ENCODE measurements at places on chromosomes 1 and 21.

GRCh38 chr1:156884560-156885184, 8.8 kb upstream of the PEAR1 start:
- DNase-seq: no peak

- no peak for DNase-seq
Measured at GRCh38 chr1:27528818-27529703, 39.1 kb upstream of the WASF2 start.

GRCh38 chr1:70553567-70553956, 142.5 kb downstream of the CTH start:
- no peak for DNase-seq

DNA sequence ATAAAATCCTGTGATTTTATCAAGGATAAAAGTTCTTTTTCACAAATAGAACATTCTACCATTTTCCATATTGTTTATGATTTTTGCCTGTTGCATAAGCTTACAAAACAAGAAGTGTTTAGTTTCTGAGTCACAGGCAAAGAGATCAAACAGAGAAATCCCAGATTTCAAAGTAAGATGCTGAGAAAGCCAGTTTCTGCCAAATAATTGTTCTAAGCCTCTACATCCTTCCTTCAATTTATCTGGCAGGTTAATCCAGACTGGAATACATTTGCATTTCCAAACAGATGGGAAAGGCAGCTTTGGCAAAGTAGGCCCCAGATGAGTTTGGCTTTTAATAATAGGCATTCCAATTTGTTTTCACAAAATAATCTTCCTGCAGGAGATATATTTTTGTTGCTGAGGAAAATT, 2.5 kb downstream of the SLC1A7 start:
- no peak for DNase-seq

DNA sequence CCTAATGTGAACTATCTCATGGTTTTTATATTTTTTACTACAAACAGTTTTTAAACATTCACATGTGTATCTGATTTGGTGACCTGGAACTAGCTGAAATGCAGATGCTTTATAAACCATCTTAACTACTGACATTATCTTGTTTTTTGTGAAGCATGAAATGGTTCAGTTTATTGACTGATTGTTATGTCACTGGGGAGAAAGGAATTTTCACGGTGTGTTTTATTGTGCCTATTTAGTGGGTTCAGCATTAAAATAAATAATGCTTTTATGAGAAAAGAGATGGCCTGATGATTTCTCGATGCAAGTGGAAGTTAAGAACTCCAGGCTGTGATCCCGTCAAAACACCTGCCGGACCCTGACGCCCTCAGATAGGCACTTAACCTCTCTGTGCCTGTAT, 79.9 kb upstream of the KIF26B start:
- DNase-seq: no peak

DNA sequence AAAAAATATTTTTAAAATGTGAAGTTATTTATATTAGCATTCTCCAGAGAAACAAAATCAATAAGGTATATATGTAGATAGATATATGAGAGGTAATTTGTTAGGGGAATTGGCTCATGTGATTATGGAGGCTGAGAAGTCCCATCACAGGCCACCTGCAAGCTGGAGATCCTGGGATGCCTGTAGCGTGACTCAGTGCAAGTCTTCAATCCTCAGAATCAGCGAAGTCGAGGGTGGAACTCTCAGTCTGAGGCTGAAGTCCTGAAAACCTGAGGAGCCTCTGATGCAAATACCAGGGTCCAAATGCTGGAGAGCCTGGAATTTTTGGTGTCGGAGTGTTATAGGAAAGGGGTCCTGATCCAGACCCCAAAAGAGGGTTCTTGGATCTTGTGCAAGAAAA, 658.5 kb downstream of the USP25 start:
- DNase-seq: no peak

DNA sequence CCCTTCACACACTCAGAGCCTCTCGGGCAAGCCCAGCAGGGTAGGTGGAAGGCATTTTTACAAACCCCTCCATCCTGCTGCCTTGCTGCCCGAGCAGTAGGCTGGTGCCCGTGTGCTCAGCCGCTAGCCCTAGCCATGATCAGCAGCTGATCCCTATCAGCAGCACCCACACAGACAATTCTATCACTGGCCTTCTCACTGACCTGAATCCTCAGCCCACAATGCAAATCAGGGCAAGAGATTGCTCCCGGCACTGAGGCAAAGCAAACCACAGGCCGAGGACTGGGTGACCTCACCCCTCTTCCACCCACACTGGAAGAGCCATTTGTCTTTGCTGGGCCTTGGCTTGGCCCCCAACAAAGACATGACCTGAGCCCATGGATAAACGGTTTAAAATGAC, 895 bp upstream of the PDZK1 start:
- no peak for DNase-seq

DNA sequence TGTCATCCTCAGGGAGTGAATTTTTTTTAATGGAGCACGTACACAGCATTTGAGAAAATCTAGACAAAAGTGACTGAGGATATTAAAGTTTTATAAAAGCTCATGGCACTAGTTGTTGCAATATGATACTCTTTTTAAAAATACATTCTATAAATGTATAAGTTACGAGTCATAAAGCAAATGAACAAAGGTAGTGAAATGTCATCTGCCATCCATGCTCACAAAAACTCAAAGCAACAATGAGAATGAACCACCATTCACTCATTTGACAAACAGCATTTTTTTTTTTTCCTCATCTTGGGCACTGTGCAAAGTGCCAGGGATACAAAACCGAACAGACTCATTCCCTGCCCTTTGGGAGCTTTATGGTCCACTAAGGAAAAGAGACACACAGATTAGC, 38.7 kb downstream of the GPR137B start:
- DNase-seq: no peak

- DNase-seq: peak; percentile 79
Measured at GRCh38 chr1:181032535-181032934, 1.2 kb upstream of the MR1 start.

- DNase-seq: peak; percentile 50
Measured at GRCh38 chr1:2300004-2300771, 72.1 kb downstream of the SKI start.

DNA sequence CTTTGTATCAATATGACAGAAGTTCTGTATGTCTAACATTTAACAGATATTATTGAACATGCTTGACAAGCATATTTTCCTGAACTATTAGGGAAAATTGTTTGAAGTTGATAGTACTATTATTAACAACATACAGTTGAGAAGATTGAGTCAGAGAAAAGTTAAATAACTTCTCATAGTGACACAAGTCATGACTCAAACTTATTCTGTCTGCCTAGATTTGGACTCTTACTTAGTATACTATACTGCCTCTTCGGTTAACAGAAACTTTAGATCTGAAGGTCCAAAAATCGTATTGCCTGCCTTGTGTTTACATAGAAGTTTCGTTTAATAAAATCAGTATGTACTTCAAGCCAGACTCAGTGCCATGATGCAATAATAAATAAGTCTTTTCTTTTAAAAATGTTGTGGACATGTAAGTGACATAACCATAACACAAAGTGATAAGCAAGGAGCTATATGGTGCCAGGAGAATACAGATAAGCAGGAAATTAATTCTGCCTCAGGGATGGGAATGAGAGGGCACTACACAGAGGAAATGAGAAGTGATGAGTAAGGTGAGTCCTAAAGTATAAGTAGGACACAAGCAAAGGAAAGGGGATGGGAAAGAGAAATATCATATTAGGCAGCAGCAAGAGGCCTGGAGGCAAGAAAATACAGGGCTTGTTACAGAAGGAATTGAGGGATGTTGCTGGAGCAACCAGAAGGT, 48.1 kb downstream of the LHX9 start:
- DNase-seq: no peak

- peak; percentile 86 for DNase-seq
Measured at GRCh38 chr1:110542725-110543124, 23.8 kb upstream of the KCNA10 start.

DNA sequence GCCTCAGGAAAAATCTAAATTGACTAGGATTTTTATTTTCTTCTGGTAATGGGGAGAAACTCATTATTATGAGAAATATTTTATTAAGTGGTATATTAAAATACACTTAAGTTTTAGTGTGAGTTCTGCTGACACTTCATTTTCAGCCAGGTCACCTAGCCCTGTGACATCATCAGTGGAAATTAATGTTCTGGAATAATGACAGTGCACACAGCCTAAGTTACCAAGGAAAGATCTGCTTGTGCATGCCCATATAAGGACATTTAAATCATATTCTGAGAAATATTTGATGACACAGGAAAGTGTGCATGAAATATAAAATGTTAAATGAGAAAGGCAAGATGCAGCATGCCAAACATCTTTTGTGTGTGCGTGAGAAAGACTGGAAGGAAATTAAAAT, 102.0 kb downstream of the KIF14 start:
- DNase-seq: no peak

GRCh38 chr1:47805921-47806361, 191.2 kb downstream of the TRABD2B start:
- DNase-seq: no peak

GRCh38 chr1:106554294-106554693, 502.2 kb upstream of the PRMT6 start:
- DNase-seq: no peak

DNA sequence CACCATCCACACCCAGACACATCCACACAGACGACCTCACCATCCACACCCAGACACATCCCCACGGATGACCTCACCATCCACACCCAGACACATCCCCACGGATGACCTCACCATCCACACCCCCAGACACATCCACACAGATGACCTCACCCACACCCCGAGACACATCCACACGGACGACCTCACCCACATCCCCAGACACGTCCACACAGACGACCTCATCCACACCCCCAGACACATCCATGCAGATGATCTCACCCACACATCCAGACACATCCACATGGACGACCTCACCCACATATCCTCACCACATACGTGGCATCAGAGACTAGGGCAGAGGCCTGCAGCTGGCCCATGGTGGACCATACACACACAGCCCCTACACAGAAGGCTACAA, 14.7 kb upstream of the FABP3 start:
- no peak for DNase-seq

DNA sequence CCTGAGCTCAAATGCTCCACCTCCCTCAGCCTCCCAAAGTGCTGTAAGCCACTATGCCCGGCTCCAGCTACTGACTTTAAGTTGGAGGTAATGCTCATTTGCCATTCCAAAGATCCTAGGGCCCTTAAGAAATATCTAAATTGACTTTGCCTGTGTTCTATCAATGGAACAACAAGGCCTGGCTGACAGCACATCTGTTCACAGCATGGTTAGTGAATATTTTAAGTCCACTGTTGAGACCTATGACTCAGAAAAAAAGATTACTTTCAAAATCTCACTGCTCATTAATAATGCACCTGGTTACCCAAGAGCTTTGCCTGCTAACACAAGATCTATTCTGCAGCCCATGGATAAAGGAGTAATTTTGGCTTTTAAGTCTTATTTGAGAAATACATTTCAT, 3.5 kb upstream of the SSX2IP start:
- DNase-seq: no peak

Data from suppressor macrophage treated with lipopolysaccharide for 4 hours (primary cell).